Activated T-cell treated with anti-CD3 and anti-CD28 coated beads for 4 hours (primary cell): ENCODE measurements at places on chromosomes 6 and 20.

DNA sequence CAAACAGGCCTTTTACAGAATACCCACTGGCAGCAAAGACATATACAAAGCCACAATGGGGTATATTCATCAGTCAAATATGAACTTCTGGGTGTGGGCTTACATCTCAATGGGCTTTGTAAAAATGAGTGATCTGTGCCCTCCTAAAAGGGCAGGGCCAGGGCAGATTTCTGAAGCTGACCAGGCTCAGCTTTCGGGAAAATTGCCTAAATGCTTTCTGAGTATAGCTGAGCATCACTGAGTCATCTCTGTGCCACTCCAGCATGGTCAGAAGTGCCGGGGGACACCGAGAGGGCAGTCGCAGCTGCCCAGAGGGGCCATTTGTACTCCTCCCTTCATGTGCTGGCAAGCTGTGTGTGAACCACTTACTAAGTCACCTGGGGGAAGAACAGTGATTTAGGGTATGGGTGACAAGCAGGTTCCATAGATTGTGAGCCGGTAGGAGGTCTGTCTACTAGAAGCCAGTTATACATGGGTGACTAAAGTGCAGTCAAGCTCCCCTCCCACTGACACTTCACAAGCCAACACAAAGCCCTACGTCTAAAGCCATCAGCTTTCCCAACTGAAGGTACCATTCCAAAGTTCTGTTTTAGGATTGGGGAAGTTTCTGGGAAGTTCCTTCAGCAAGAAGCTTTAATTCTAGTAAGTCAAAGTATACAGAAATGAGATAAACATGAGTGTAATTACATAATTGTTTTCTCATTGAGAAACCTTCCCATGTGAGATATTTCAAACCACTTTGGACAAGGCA is 147.6 kb upstream of the TAB2 start:
- DNase-seq = no peak

GRCh38 chr6:34414999-34415858 is 10.6 kb downstream of the RPS10 start:
- DNase-seq = peak; percentile 22

- DNase-seq = no peak
Observed at GRCh38 chr6:112349636-112349934, 2.5 kb downstream of the RFPL4B start.

GRCh38 chr20:32526125-32526524 is 59.0 kb downstream of the NOL4L start:
- no peak for DNase-seq

DNA sequence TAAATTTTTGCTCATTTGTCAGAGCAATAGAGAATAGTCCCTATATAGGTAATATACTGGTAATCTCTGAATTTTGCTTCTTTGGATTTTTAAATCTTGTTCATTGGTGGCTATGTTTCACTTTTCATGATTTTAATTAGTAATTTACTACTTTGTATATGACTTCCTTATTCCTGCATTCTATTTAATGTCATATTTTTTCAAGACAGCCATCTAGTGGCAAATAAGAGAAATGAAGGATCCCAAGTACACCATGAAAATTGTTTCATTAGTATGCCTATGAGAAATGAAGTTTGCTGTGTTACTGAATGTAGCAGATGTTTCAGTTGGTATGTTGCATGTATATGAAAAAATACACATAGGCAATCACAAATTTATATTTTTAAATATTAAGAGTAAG is 82.4 kb downstream of the ZNF292 start:
- DNase-seq = no peak

- no peak for DNase-seq
Observed at GRCh38 chr6:14858808-14859207, 387.1 kb upstream of the JARID2 start.

- DNase-seq = no peak
Observed at GRCh38 chr20:53757472-53757913, 163.9 kb upstream of the ZNF217 start.

DNA sequence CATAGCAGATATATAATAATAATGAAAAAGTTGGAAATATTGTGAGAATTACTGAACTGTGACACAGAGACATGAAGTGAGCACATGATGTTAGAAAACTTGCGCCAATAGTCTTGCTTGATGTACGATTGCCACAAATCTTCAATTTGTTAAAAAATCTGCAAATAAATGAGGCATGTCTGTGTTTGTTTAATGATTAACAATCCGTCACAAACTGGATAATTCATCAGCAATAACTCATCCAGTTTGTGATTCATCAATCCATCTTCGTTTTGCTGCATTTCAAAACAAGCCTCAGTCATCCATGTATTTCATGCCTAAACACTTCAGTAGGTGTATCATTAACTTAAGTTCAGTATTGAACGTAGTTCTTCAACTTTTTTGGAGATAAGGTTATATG is 25.5 kb upstream of the SMIM26 start:
- DNase-seq = no peak

- DNase-seq = no peak
Observed at GRCh38 chr6:167564416-167565250, 239.7 kb downstream of the TTLL2 start.

- DNase-seq = no peak
Observed at GRCh38 chr6:31186052-31186734, 15.7 kb upstream of the POU5F1 start.

GRCh38 chr6:145561095-145562072 is 173.9 kb downstream of the EPM2A start:
- no peak for DNase-seq

- no peak for DNase-seq
Observed at GRCh38 chr6:145904391-145904790, 59.8 kb downstream of the SHPRH start.

DNA sequence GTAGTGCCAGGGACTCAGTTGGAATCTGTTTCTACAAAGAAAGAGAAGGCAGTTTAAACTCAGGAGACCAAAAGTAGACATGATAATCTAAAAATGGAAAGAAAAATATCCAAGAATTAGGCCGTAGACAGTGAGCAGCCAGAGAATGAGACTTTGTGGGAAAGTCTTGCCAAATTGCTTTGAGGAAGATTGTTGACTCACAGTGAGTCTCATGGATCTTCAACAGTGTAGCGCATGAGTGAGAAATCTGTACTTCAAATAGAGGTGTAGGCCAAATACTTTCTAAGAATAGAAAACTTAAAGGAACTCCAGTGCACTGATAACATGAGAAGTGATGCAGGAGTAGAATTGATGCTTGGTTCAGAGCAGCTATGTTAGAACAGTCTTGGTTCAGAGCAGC is 284.5 kb downstream of the HTR1B start:
- no peak for DNase-seq

GRCh38 chr20:61980647-61981583 is 84.8 kb downstream of the TAF4 start:
- no peak for DNase-seq

- DNase-seq = no peak
Observed at GRCh38 chr6:54737247-54737646, 109.3 kb upstream of the FAM83B start.

DNA sequence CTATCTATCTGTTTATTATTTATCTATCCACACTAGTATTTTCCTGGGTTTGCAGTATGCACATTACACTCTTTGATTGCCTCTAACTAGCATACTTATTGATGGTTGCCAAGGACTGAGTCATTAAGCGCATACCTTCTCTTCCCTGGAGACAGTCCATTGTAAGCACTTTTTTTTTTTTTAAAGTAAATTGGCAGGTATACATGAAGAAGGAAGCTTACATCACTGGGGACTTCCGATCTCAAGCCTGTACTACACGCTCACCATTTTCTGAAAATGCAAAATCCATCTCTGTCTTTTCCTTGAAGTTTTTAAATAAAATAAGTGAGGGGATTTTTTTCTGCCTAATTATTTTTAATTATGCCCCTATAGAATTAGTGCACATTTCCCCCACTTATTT is 63.5 kb downstream of the HMGN3 start:
- DNase-seq = no peak

- no peak for DNase-seq
Observed at GRCh38 chr6:90216072-90216977, 80.3 kb downstream of the BACH2 start.
